ENCODE measurements at places on chromosomes 3 and 15.

GRCh38 chr3:8516047-8516661 is 14.5 kb downstream of the LMCD1 start:
- no peaks in the 10 kb centered on the region for H3K36me3 ChIP-seq
- H3K27ac ChIP-seq, result no peak overlapping the region
- no peak overlapping the region for H3K4me3 ChIP-seq
- no peaks in the 10 kb centered on the region for H3K27me3 ChIP-seq
- DNase-seq, result no peak
- no peaks in the 10 kb centered on the region for H3K4me1 ChIP-seq

- peaks cover 20% of the 10 kb centered on the region for H3K4me1 ChIP-seq
- H3K27me3 ChIP-seq, result no peaks in the 10 kb centered on the region
- DNase-seq, result peak; percentile 78
- H3K36me3 ChIP-seq, result no peaks in the 10 kb centered on the region
- H3K27ac ChIP-seq, result peak overlapping the region; percentile 1
Observed at GRCh38 chr3:184981071-184981470, 169.1 kb downstream of the VPS8 start.

DNA sequence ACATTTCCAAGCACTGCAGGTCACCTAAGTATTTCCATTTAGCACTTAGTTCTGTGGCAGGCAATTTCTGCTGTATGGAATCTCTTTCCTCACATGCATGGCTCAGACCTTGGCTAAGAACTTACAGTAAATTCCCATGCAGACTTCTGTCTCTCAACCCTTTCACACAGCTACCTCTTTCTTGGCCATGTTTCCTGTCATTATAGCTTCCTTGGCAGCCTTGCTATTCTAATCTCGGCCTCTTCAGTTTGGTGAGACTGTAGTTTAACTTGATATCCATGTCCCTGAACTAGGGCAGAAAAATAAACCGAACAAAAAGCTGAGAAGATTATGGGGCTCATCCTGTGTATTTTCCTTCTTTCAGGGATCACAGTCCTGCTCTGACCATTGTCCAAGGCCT is 96.0 kb downstream of the SPATA16 start:
- no peaks in the 10 kb centered on the region for H3K27me3 ChIP-seq
- no peak overlapping the region for H3K27ac ChIP-seq
- H3K36me3 ChIP-seq, result no peaks in the 10 kb centered on the region
- H3K4me3 ChIP-seq, result no peak overlapping the region
- H3K4me1 ChIP-seq, result no peaks in the 10 kb centered on the region

GRCh38 chr3:64318001-64318400 is 92.7 kb upstream of the PRICKLE2 start:
- no peaks in the 10 kb centered on the region for H3K4me1 ChIP-seq
- no peak overlapping the region for H3K27ac ChIP-seq
- no peak for DNase-seq
- H3K27me3 ChIP-seq, result no peaks in the 10 kb centered on the region
- H3K36me3 ChIP-seq, result no peaks in the 10 kb centered on the region

DNA sequence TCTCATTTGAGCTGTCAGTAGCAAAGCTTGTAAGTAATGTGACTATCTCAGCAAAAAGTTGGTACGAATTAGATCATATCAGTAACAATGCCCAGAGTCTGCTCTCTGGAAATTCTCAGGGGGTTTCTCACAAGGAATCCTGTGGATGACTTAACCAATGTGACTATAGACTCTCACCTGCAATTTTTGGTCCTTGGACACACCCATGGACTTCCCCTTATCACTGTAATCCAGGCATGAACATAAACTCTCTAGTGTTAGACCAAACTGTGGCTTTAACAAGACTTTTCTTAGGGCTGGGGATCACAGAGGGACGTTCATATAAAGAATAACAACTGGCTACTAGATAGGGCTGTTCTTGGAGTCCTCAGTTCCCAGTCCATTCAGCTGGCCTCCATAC is 3.9 kb upstream of the ZNF80 start:
- no peak overlapping the region for H3K4me3 ChIP-seq
- no peak for DNase-seq
- H3K4me1 ChIP-seq, result no peaks in the 10 kb centered on the region
- no peaks in the 10 kb centered on the region for H3K36me3 ChIP-seq
- H3K27me3 ChIP-seq, result peaks cover 16% of the 10 kb centered on the region
- no peak overlapping the region for H3K27ac ChIP-seq

GRCh38 chr3:155730843-155731242 is 14.0 kb downstream of the PLCH1 start:
- 0 out of 2 replicates have a peak, but pooled peaks cover 2% of the 10 kb centered on the region for H3K36me3 ChIP-seq
- no peaks in the 10 kb centered on the region for H3K27me3 ChIP-seq
- no peak for DNase-seq
- no peaks in the 10 kb centered on the region for H3K4me1 ChIP-seq
- no peak overlapping the region for H3K4me3 ChIP-seq

DNA sequence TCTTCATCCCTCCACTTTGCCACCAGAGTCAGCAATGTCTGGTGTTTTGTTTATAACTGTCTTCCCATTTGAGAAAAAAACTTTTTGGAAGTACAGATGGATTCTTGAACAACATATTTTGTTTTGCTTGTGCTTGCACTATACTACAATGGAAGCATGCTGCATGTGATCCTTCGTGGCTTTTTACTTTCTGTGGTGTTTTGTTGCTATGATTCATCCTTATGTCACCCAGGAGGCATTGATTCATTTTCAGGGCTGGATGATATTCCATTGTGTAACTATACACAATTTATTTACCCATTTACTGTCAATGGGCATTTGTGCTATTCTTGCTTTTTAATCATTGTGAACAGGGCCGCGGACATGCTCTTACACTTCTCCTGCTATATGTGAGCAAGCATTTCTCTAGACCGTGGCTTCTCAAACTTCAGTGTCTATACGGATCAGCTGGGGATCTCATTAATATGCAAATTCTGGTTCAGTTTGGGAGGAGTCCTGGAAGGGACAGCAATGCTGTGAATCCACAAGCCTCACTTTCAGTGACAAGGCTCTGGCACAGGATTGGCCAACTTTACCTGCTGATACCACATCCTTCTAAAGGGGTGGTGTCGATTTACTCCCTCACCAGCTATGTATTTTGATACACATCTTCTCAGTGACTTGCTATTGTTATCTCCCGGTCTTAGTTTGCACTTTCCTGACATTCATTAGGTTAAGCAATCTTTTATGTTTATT is 65.9 kb downstream of the POLR2M start:
- H3K36me3 ChIP-seq, result no peaks in the 10 kb centered on the region
- H3K4me1 ChIP-seq, result no peaks in the 10 kb centered on the region
- H3K4me3 ChIP-seq, result no peak overlapping the region
- H3K27ac ChIP-seq, result no peak overlapping the region
- no peak for DNase-seq

DNA sequence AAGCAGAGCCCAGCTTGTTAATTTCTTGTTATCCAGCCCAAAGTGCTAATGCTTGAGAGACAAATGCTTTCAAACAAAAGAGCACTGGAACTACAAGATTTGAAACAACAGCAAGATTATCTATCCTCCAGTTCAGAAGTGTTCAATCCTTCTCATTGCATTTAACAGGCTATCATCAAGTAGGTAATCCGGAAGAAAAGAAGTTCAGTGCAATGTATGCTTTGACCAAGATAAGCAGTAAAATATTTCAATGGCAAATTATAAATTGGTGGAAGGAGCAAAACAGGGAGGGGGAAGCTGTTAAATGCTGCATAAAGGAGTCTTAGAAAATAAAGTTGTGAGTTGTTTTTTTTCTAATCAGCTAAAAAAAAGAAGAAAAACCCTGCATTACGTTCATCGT is 8.8 kb downstream of the LRIG1 start:
- peaks cover 90% of the 10 kb centered on the region for H3K4me1 ChIP-seq
- no peak overlapping the region for H3K4me3 ChIP-seq
- H3K36me3 ChIP-seq, result no peaks in the 10 kb centered on the region
- no peak for DNase-seq

- H3K4me1 ChIP-seq, result peaks cover 20% of the 10 kb centered on the region
- H3K36me3 ChIP-seq, result no peaks in the 10 kb centered on the region
- no peak overlapping the region for H3K27ac ChIP-seq
- H3K4me3 ChIP-seq, result no peak overlapping the region
- DNase-seq, result no peak
Observed at GRCh38 chr3:38031022-38031994, 1.9 kb upstream of the PLCD1 start.

GRCh38 chr3:32707026-32707370 is 22.0 kb downstream of the CNOT10 start:
- H3K4me1 ChIP-seq, result peaks cover 13% of the 10 kb centered on the region
- H3K4me3 ChIP-seq, result no peak overlapping the region
- no peaks in the 10 kb centered on the region for H3K27me3 ChIP-seq
- DNase-seq, result no peak

- H3K4me3 ChIP-seq, result no peak overlapping the region
- H3K4me1 ChIP-seq, result peaks cover 39% of the 10 kb centered on the region
- H3K36me3 ChIP-seq, result peaks cover 60% of the 10 kb centered on the region
- peak; percentile 82 for DNase-seq
- H3K27ac ChIP-seq, result peak overlapping the region; percentile 56
Observed at GRCh38 chr3:58144478-58145325, 66.1 kb downstream of the DNASE1L3 start.

GRCh38 chr3:63089007-63089750 is 188.9 kb upstream of the SYNPR start:
- H3K27ac ChIP-seq, result no peak overlapping the region
- peak; percentile 58 for DNase-seq
- H3K36me3 ChIP-seq, result no peaks in the 10 kb centered on the region
- H3K27me3 ChIP-seq, result no peaks in the 10 kb centered on the region
- H3K4me3 ChIP-seq, result no peak overlapping the region

DNA sequence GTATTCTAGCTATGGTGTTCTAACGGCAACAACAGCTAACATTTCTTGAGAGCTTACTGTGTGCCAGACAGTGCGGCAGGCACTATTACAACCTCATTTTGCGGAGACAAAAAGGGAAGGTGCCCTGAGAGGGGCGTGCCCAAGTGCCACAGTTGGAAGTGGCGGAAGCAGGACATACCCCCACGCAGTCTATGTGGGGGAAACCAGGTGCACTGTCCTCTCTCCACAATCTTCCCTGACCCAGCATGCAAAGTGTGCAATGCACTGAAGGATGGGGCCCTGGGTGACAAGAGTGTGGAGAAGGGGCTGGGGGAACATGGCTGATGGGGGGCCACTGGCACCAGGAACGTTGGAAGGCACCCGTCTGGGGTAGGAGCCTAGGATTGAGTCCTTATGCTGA is 8.6 kb downstream of the ANP32A start:
- no peak overlapping the region for H3K27ac ChIP-seq
- H3K36me3 ChIP-seq, result peaks cover 12% of the 10 kb centered on the region
- DNase-seq, result no peak
- H3K27me3 ChIP-seq, result no peaks in the 10 kb centered on the region
- H3K4me1 ChIP-seq, result peaks cover 51% of the 10 kb centered on the region

GRCh38 chr3:29344154-29344553 is 63.3 kb downstream of the RBMS3 start:
- no peaks in the 10 kb centered on the region for H3K27me3 ChIP-seq
- DNase-seq, result no peak
- no peak overlapping the region for H3K4me3 ChIP-seq
- no peaks in the 10 kb centered on the region for H3K36me3 ChIP-seq

- H3K27ac ChIP-seq, result no peak overlapping the region
- no peaks in the 10 kb centered on the region for H3K27me3 ChIP-seq
- DNase-seq, result no peak
- no peaks in the 10 kb centered on the region for H3K4me1 ChIP-seq
- H3K4me3 ChIP-seq, result no peak overlapping the region
Observed at GRCh38 chr15:84893607-84894006, 9.1 kb downstream of the SLC28A1 start.

- DNase-seq, result no peak
- no peaks in the 10 kb centered on the region for H3K36me3 ChIP-seq
- no peaks in the 10 kb centered on the region for H3K27me3 ChIP-seq
- no peak within 1 kb of the TSS for H3K4me3 ChIP-seq
Observed at GRCh38 chr3:40387001-40387894, at the start of gene ENTPD3. ENTPD3 (plus strand) TSS chr3:40387184; CDS start chr3:40388058, 874 bp downstream.

- H3K27ac ChIP-seq, result no peak overlapping the region
- H3K36me3 ChIP-seq, result no peaks in the 10 kb centered on the region
- H3K4me3 ChIP-seq, result no peak overlapping the region
Observed at GRCh38 chr15:98875309-98875708, 132.3 kb downstream of the PGPEP1L start.

DNA sequence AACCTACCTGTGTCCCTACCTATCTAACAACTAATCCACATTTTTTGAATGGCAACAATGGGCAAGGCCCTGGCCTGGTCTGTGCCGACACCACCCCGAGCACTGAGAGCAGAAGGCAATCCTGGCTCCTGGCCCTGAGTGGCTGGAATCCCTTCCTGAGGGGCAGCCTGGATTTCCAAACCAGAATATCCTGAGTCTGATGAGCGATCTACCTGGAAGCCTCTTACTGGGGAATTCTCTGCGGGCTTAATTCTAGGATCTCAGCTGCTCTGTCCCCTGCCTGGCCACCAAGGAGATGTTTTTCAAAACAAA is 22.1 kb downstream of the ATP2B2 start:
- H3K36me3 ChIP-seq, result no peaks in the 10 kb centered on the region
- H3K4me1 ChIP-seq, result peaks cover 19% of the 10 kb centered on the region
- H3K27me3 ChIP-seq, result no peaks in the 10 kb centered on the region
- no peak overlapping the region for H3K27ac ChIP-seq

DNA sequence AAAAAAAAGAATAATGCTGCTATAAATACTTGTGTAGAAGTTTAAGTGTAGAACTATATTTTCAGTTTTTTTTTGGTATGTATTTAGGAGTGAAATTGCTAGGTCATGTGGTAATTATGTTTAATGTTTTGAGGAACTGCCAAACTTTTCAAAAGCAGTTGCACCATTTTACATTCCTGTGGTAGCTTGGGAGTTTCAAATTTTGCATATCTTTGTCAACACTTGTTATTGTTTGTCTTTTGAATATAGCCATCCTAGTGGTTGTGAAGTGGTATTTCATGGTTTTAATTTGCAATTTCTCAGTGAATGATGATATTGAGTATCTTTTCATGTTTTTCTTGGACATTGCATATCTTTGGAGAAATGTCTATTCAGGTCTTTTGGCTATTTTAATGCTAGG is 30.4 kb downstream of the SKIL start:
- H3K36me3 ChIP-seq, result peaks cover 55% of the 10 kb centered on the region
- H3K27ac ChIP-seq, result no peak overlapping the region
- no peak for DNase-seq
- H3K4me3 ChIP-seq, result no peak overlapping the region

DNA sequence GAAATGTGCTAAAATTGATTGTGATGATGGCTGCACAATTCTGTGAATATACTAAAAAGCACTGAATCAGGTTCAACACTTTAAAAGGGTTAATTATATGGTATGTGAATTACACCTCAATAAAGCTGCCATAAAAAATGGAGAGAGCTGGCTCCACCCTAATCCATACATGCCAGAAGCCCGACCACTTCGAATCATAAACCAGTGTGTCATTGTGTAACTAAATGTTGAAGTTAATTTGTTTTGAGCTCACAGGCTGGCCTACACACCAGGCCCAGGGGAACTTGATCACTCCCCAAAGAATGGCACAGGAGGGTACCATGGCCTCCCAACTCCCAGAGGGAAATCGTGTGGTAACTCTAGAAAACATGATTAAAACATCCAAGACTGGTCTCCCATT is 14.0 kb downstream of the PLCD1 start:
- no peak overlapping the region for H3K27ac ChIP-seq
- H3K4me1 ChIP-seq, result peaks cover 39% of the 10 kb centered on the region
- no peak overlapping the region for H3K4me3 ChIP-seq
- DNase-seq, result no peak
- H3K27me3 ChIP-seq, result no peaks in the 10 kb centered on the region
- H3K36me3 ChIP-seq, result peaks cover 5% of the 10 kb centered on the region

GRCh38 chr3:5314897-5315296 is 127.4 kb downstream of the EDEM1 start:
- H3K4me3 ChIP-seq, result no peak overlapping the region
- DNase-seq, result no peak
- H3K27me3 ChIP-seq, result no peaks in the 10 kb centered on the region
- H3K36me3 ChIP-seq, result no peaks in the 10 kb centered on the region

GRCh38 chr3:120344349-120344748 is 4.8 kb downstream of the LRRC58 start:
- peaks cover 53% of the 10 kb centered on the region for H3K4me1 ChIP-seq
- no peaks in the 10 kb centered on the region for H3K27me3 ChIP-seq
- H3K27ac ChIP-seq, result no peak overlapping the region
- no peak overlapping the region for H3K4me3 ChIP-seq
